Stimulated activated effector memory CD8-positive, alpha-beta T cell treated with anti-CD3 and anti-CD28 coated beads, Interleukin-12 subunit alpha, Interleukin-12 subunit beta, amount 100 ng/mL, for 72 hours (primary cell): ENCODE measurements at places on chromosomes 1 and 21.

DNA sequence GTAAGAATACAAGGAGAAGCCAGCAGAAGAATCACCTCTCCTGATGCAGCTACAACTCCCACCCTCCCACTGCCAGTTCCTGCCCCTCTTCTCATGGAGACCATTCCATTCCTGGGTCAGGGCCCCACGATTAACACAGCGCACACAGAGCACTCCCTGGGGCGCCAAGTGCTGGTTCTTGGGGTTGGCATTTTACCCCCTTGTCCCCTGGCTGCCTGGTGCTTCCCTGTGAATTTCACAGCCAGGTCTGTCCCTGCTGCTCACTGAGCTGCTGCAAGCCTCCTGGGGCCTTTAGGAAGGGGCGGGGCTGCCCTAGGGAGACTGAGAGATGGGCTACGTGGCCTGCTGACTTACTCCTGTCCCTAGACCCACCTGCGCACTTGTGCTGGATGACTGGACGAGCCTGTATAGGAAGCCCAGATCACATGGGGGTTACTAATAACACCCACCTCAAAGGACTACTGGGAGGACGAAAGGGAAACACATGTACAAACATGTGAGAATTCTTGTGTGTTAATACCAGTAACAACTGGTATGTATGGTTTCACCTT lies 4.8 kb downstream of the ZNF672 start:
- no peak for DNase-seq

DNA sequence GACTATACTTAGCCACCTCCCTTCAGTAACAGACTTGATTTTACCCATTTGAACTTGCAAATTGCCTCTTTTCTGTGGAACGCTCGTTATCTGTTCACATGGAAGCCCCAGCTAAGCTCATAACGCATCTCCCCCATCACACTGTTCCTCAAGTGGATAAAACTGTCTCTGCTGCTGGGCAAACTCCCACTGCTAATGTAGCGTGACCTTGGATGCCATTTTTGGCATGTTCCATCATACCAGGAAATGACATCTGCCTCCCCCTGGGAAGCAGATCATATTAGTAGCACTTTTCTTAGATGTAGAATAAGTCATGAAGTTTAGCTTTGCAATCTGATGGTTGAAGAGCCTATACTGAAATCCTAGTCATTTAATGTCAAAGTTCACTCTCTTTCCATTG lies 528.7 kb upstream of the PLXNA2 start:
- DNase-seq: no peak

DNA sequence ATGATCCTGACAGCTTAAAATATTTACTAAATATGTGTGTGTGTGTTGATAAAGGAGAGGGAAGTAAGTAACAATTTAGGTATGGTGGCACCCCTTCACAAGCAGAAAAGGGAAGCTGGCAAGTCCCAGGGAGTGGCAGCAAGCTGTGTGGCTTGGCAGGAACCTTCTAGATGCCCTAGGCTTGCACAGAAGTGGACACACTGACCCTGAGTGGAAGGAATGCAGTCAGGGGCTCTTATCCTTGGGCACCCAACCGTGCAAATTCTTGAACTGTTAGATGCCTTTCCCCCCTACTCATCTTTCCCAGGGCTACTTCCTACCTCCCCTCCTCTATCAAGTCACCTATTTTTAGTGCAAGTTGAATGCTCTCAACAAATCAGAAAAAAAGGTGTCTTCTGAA lies 18.9 kb downstream of the ACP6 start:
- DNase-seq: no peak

DNA sequence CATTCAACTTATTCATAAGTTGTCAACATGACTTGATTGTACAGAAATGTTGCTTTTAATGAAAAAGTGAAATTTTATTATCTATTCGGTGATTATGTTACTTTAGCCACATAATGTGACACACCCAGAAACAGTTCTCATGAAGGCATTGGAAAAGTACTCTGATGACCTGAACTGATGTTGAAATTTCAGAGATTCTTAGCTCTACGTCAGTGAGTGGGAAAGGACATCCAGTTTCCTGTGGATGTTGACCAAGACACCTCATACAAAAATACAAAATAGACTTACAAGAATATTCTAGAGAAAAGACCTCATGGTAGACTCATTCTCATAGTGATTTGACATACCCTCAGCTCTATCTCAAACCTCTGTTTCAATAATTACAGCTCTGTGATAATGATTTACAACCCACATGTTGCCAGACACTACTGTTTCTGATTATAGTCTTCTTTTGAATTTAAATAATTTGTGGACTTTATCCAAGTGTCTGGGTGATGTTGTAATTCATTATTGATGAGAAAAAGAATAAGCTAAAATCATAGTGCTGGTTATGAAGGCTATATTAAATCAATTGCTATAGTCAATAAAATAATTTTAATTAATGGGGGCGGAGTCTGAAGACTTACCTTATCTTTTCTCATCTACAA lies 37.3 kb downstream of the KCNK2 start:
- DNase-seq: no peak

DNA sequence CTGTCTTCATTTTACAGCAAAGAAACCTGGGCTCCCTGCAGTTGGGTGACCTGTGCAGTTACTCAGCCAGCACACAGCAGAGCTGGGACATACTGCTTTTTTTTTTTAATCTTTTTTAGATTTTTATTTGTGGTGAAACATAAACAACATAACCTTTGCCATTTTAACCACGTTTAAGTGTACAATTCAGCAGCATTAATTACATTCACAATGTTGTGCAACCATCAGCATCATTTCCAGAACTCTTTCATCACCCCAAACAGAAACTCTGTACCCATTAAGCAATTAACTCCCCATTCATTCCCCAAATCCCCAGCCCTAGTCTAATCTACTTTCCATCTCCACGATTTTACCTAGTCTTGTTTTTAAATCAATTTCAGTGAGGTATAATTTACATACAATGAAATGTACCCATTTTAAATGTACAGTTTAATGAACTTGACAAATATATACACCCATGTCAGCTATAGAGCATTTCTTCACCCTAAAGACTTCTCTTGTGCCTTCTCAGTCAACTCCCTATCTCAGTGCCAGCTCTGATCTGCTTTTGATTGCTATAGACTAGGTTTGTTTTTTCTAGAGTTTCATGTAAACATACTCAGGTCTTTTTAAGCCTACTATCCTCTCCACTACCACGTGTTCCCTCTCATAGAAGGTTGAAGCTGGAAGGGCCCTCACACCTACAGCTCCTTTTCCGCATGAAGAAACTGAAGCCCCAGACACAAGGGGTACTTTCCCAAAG lies 37.8 kb upstream of the C8B start:
- no peak for DNase-seq

GRCh38 chr1:245353411-245353810 lies 198.6 kb downstream of the KIF26B start:
- DNase-seq: no peak

GRCh38 chr1:119721896-119722295 lies 10.2 kb downstream of the PHGDH start:
- no peak for DNase-seq

DNA sequence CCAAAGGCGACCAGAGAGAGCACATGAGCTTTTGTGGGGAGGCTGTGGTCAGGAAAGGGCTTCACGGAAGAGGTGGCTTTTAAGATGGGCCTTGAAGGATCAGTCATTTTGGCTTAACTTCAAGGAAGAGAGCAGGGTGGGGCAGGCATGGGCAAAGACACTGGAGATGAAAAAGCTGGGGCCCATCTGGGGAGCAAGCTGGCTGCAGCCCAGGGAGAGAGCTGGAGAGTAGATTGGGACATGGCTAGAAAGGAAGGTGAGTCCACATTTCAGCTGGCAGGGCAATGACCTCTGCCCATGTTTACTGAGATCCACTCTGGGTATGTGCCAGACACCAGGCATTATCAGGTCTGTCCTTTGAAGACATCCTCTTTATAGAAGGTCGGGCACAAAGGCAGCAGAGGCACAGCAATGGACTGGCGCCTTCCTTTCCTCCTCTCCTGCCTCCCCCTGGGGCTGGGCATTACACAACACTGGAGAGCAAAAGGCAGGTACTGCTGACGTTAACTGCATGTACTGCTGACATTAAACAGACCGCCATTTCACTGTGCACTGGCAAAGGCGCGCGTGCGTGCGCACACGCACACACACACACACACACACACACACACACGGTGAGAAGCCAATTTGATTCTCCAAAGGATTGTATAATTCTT lies 2.2 kb upstream of the UBXN10 start:
- DNase-seq: no peak

GRCh38 chr1:115879977-115880376 lies 39.1 kb upstream of the NHLH2 start:
- no peak for DNase-seq

DNA sequence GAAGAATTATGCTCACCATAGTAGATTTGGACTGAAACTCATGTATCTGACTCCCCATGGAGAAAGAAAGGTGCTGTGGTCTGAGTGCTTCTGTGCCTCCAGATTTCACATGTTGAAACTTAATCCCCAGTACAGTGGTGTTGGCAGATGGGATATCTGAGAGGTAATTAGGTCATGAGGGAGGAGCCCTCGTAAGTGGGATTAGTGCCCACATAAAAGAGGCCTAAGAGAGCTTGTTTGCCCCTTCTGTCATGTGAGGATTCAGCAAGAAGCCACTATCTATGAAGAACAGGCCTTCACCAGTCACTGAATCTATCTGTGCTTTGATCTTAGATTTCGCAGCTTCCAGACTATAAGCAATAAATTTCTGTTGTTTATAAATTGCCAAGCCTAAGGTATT lies 150.1 kb downstream of the PLPP3 start:
- no peak for DNase-seq

- DNase-seq: no peak
Observed at GRCh38 chr1:2874607-2875480, 73.4 kb upstream of the TTC34 start.

DNA sequence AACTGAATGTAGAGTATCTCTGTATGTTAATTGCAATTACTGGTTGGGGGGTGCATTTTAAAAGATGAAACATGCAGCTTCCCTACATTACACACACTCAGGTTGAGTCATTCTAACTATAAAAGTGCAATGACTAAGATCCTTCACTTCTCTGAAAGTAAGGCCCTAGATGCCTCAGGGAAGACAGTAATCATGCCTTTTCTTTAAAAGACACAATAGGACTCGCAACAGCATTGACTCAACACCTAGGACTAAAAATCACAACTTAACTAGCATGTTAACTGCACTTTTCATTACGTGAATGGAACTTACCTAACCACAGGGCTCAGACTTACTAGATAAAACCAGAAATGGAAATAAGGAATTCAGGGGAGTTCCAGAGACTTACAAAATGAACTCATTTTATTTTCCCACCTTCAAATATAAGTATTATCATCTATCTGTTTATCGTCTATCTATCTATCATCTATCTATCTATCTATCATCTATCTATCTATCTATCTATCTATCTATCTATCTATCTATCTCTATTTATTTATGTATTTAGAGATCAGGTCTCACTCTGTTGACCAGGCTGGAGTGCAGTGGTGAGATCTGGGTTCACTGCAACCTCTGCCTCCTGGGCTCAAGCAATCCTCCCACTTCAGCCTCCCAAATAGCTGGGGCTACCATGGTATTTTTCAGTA lies 47.8 kb downstream of the CHML start:
- no peak for DNase-seq

DNA sequence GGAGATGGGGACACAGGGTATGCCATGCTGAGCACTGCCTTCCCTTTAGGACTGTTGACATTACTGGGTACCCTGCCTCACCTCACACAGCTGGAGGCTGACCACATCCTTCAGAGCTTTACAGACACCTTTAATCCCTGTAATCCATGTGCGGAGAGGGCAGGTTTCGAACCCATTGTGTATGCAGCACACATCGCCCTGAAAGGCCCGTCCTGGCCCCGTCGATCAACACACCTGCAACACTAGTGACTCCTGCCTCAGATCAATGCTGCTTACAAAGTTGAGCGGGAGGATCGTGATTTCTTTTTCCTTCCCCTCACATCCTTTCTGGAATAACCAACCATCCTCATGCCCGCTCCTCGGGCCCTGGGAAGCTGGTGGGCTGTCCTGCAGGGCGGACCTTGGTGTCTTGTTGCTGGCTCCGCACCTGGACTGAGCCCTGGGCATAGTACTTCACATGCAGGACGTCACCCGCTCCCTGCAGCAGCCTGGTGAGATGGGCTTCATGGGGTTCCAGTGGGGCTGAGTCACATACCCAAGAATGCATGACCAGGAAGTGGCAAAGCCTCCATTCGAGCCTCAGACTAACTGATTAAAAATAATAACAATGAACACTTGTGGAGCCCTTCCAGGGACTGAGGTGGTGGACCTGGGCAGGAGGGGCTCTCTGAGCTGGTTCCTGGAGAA lies 403.6 kb downstream of the PTPRU start:
- no peak for DNase-seq

- DNase-seq: no peak
Observed at GRCh38 chr1:180603223-180603849, 28.5 kb upstream of the XPR1 start.

GRCh38 chr1:234533975-234534876 lies 55.2 kb upstream of the TARBP1 start:
- DNase-seq: no peak

- DNase-seq: no peak
Observed at GRCh38 chr21:33587792-33588484, 546 bp downstream of the DONSON start.

GRCh38 chr1:54566438-54567141 lies 18.6 kb downstream of the ACOT11 start:
- no peak for DNase-seq

- no peak for DNase-seq
Observed at GRCh38 chr1:161866241-161866640, 100.1 kb downstream of the ATF6 start.

DNA sequence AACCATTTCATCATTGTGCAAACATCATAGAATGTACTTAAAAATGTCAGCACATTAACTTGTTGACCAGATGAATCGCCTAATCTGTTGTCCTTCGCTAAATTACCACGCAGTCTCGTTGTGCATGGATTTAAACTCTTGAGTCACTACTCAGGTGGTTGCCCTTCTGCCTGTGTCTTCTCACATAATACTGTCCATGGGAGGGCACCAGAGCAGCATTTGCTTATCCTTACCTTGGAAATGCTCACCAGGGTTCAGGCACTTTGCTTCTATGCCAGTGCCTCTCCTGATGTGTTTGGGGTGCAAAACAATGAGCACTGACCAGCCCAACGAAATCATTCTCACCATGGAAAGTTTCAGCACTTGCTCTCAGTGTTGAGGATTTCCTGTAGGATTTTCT lies 559.9 kb downstream of the RWDD3 start:
- DNase-seq: no peak

DNA sequence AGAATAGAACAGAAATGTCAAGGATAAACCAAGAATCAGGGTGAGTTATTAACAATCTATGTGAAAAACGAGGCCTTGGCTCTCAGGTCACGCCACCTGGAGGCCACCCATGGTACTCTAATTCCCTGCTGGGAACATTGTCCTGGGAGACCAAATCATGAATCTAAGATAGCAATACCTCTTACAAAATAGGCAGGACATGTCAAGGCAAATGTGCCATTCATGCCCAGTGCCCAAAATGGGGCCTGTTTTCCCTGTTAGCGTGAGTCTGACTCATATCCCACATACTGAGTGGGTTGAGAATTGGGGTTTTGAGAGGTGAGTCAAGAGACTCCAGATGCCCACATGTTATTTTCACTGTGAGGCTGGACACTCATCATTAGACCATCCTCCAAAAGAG lies 380.8 kb downstream of the HHIPL2 start:
- DNase-seq: peak; percentile 57

- no peak for DNase-seq
Observed at GRCh38 chr1:1021010-1021919, 1.3 kb downstream of the AGRN start.
